Thyroid gland (tissue), 4 donors: ENCODE measurements at places on chromosomes 7 and 10. TPM values are rescaled to one million over a fixed set of nuclear protein-coding genes. Genes with fewer than 3 reads are reported as not detected.

DNA sequence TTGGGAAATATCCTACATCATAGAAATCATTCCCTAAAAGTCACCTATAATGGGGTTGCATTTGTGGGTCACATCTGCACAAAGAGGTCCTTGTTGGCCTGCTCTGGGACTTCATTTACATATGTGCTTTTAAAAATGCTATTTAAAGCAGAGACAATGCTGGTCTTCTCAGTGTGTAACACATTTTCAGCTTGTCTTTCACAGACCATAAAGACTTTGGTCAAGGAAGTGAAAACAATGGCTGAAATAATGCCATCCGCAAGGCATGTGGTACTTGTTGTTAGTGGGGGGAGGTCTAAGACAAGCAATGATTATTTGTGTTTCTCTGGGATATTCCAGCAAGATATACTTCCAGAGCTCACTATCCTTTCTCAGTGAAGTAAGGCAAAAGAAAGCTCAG, 84.6 kb upstream of the PDLIM1 start:
- peaks cover 8% of the 10 kb centered on the region for H3K4me1 ChIP-seq
- no peaks in the 10 kb centered on the region for H3K27me3 ChIP-seq
- no peak for DNase-seq

GRCh38 chr7:38107486-38107893, 70.6 kb upstream of the STARD3NL start:
- H3K4me3 ChIP-seq = no peak overlapping the region
- H3K36me3 ChIP-seq = no peaks in the 10 kb centered on the region
- no peaks in the 10 kb centered on the region for H3K4me1 ChIP-seq
- H3K27me3 ChIP-seq = no peaks in the 10 kb centered on the region

DNA sequence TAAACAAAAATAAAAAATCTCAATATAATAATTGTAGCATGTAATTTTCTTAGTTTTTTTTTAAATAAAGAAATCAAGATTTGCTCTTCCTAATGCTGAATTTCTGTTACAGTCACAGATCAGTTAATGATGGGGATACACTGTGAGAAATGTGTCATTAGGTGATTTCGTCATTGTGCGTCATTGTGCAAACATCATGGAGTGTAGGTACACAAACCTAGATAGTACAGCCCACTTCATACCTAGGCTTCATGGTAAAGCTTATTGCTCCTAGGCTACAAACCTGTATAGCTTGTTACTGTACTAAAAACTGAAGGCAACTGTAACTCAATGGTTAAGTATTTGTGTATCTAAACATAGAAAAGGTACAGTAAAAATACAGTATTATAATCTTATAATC, 74.4 kb upstream of the LSM8 start:
- no peak overlapping the region for H3K27ac ChIP-seq
- no peaks in the 10 kb centered on the region for H3K27me3 ChIP-seq
- H3K4me1 ChIP-seq = no peaks in the 10 kb centered on the region
- no peak overlapping the region for H3K4me3 ChIP-seq

DNA sequence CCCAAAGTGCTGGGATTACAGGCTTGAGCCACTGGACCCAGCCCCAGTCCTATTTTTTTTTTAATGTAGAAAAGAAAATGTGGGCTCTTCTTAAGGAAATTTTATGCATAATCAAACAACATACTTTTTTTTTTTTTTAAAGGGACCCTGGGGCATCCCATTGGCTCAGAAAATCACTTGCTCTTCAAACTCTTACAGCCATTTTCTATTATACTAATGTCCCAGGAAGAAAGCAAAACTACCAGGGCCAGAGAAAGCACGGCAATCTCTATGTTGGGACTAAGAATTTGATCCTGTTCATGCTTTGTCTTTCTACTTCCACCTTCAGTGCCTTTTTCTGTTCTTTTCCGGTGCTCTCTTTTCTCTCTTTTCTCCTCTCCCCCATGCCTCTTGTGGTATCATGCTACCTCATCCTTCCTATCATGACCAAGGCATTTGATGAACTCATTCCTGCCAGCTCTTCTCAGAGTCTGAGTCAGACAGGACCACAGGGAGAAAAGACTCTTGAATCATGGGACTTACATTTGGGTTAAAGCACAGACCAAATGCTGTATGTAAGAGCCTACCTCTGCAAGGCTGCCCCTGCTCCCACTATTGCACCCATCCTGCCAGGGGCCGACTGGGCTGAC, 76.4 kb upstream of the CCNY start:
- no peak overlapping the region for H3K27ac ChIP-seq
- H3K27me3 ChIP-seq = no peaks in the 10 kb centered on the region
- no peaks in the 10 kb centered on the region for H3K4me1 ChIP-seq

DNA sequence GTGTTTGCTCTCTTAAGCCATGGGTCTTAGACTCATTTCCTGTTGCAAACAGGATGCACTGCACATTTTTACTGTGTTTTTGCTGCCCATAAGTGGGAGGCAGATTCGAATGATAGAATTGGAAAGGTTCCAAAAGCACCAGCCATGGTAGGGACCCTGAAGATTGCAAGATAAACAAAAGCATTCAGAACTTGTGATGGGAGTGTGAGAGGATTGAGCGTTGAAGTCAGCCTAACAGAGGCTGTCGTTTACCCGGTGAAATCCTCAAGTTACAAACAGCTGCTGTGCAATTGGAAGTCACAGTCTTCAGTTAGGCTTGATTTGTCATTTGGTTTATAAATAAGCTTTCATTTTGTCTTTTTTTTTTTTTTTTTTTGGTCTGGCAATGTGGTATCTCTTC, 192.7 kb upstream of the MKI67 start:
- DNase-seq = no peak
- H3K27ac ChIP-seq = no peak overlapping the region

OR9A2 gene
- not detected for total RNA-seq

GRCh38 chr7:39971924-39972323, 21.9 kb downstream of the CDK13 start:
- H3K27ac ChIP-seq = peak overlapping the region; percentile 9
- peaks cover 59% of the 10 kb centered on the region for H3K4me1 ChIP-seq
- no peaks in the 10 kb centered on the region for H3K27me3 ChIP-seq
- no peak overlapping the region for H3K4me3 ChIP-seq

DNA sequence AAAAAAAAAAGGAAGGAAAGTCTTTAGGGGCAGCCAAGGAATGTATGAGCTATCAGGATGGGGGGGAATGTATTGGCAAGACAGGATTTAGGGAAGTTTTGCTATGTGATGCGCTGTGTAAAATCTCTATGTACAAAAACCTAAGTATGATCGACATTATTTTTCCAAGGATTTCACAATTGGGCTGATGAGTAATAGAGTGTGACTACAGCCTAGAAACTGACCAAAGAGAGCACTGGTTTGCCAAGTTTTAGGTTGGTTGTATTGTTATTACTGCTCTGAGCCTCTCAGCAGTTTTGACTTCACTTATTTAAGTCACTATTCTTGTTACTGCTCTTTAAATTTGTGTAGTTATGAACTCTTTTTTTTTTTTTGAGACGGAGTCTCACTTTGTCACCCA, 107.3 kb downstream of the NRCAM start:
- H3K4me1 ChIP-seq = no peaks in the 10 kb centered on the region
- no peak overlapping the region for H3K4me3 ChIP-seq
- H3K27ac ChIP-seq = no peak overlapping the region
- no peak for DNase-seq

DNA sequence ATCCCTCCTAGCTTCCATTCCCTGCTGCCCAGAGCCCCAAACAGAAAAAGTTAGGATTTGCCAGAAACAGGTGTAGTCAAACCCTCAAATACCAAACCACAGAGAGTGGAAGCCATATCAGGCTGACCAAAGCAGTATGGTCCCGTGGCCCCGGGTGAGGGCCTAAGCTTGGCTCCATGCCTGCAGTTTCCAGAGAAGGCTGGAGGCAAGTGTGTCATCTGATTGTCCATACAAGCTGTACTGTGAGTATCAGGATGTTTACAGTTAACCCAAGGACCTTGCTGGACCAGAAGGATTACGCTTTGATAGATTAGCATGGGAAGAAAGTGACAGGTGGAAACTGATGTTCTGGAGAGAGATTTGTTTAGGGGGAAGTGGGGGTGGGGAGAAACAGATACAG, 96.3 kb downstream of the PRKAG2 start:
- H3K27ac ChIP-seq = no peak overlapping the region
- no peak for DNase-seq
- no peaks in the 10 kb centered on the region for H3K27me3 ChIP-seq
- H3K4me1 ChIP-seq = peaks cover 9% of the 10 kb centered on the region
- no peaks in the 10 kb centered on the region for H3K36me3 ChIP-seq
